ENCODE measurements at places on chromosomes 5 and 9.

GRCh38 chr5:31845361-31845760 lies 206.4 kb downstream of the PDZD2 start:
- DNase-seq = no peak

- DNase-seq = no peak
Observed at GRCh38 chr9:30575691-30576090, 1808.8 kb upstream of the ACO1 start.

DNA sequence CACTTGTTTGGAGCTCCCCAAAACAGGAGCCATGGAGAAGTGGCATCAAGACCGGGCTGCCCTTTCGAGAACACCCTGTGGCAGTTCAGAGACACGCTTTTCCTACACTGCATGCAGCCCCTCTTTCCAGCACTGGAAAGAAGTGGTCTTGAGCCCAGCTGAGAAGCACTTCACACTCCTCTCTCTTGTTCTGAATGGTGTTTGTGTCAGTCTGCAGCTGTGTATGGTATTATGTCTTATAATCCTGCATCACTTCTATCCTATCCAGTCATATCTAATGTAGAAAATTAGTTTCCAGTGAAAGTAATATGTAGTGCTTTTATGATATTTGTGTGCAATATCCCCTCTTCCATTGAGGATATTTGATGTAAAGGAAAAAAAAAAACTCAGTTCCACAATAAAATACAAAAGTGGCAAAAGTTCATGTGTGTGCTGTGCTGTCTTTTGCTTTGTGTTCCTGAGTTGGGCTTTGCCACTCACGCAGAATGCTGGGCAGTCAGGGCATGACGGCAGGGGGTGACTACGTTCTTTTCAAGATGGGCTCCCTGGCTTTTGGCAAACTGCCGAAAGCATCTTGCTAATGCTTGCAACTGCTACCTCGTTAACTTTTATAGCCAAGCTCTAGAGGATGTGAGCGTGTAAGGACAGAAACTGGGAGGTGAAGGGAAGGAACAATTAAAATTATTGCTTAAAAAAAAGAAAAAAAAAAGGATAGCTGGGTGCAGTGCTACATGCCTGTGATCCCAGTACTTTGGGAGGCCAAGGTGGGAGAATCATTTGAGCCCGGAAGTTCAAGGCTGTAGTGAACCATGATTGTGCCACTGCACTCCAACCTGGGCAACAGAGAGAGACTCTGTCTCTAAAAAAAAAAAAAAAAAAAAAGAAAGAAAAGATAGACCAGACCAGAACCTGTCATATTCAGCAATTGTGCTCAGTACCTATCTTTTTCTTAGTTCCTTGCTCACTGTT lies 102.2 kb downstream of the MAP1B start:
- DNase-seq = peak; percentile 90

GRCh38 chr5:107415762-107416161 lies 255.0 kb downstream of the EFNA5 start:
- no peak for DNase-seq

DNA sequence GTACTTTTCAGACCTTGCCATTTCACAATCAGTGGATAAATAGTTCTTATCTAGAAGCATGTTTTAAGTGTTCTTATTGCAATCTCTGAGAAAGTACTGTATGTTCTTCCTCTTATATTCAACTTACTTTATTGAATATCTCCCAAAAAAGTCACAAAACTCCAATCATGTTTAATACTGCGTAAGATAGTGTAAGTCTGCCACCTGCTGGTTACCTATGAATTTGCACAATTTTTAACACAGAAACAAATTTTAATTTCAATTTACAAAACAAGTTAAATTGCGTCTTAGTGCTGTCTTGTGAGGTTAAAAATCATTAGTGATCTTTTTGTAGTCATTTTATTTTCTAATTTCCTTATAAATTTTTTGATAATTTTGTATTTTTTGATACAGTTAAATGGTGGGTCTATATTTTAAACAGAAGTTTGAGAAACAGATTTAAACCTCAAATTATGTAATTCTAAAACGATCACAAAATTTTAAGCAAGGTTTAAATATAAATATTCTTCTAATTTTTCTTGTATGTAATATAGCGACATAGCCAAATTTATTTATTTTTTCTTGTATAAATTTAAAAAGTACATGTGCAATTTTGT lies 115.8 kb downstream of the EMB start:
- DNase-seq = no peak

DNA sequence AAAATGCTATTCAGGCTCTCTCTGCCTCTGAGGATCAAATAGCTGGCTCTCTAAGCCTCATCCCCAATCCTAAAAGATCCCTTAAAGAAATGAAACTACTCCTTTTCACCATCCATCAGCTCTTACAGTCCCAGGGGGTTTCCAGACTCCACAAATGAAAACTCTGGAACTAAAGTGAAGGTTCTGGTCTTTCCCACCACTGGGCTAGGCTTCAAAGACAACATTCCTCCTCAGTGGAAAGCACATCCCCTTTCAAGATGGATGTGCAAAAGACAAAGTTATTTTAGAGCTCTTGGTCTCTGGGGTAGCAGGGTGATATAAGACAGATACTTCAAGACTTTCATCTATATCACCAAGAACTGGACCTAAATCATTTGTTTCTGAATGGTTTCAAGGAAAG lies 106.9 kb downstream of the DCP2 start:
- no peak for DNase-seq
